ENCODE measurements at places on chromosomes 11 and 22. TPM values are rescaled to one million over a fixed set of nuclear protein-coding genes. Genes with fewer than 3 reads are reported as not detected.

GRCh38 chr22:48490500-48491411 is 1336.9 kb downstream of the BRD1 start:
- H3K4me1 ChIP-seq, result no peaks in the 10 kb centered on the region
- no peak overlapping the region for H3K27ac ChIP-seq
- H3K36me3 ChIP-seq, result no peaks in the 10 kb centered on the region
- peak; percentile 10 for DNase-seq
- H3K27me3 ChIP-seq, result no peaks in the 10 kb centered on the region
- peak overlapping the region; percentile 30 for H3K4me3 ChIP-seq

DNA sequence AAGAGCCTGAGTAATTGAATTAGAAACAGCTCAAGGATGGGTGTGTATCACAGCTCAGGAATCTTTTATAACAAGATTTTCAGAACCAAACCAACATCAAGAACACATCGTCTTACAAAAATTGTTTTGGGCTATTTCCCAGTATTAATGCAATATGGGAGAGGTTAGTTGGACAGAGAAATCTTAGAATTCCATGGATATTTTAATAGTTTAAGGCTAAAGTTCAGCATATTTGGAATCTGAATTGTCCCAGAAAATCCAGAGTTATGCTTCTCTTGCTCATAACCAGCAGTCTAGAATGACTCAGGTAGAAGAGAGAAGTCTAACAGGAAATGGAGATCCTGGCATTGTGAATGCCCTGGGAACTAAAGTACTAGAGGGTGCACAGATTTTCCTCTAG is 74.6 kb downstream of the ADM start:
- no peak overlapping the region for H3K4me3 ChIP-seq
- no peaks in the 10 kb centered on the region for H3K36me3 ChIP-seq
- no peaks in the 10 kb centered on the region for H3K27me3 ChIP-seq
- no peaks in the 10 kb centered on the region for H3K4me1 ChIP-seq

UBQLN3 gene
- total RNA-seq, result 0.29 TPM

DNA sequence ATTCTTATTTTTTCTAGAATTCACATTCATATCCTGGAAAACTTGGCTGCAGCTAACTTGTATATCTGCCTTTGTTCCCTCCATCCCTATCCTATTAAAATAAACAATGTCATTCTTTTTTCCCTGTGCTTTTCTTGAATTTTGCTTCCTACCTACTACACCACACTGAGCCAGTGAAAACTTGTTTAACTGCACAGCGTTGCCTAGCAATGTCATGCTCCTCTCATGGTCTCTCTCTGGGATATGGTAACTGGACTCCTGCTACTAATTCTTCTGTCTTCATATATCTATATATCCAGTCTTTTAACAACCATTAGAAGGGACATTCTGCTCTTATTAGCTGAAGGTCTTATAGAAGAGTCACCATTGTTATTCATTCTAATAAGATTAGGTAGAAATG is 434.4 kb downstream of the METTL15 start:
- no peaks in the 10 kb centered on the region for H3K4me1 ChIP-seq
- no peak overlapping the region for H3K27ac ChIP-seq
- no peaks in the 10 kb centered on the region for H3K27me3 ChIP-seq
- H3K36me3 ChIP-seq, result no peaks in the 10 kb centered on the region

DNA sequence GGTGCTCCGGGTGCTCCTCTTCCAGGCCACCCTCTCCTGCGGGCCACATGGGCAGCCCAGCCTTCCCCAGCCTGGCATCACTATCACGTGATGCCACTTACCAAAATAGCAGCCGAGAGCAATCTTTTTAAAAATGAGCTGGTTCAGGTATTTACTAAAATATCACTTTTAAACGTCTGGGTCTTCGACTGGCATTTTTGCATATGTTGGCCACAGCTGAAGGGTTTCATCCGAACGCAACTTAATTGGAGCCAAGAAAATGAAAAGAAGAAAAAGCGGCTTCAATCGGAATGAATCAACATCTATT is 94.6 kb upstream of the ANO1 start:
- no peaks in the 10 kb centered on the region for H3K4me1 ChIP-seq
- DNase-seq, result no peak
- no peaks in the 10 kb centered on the region for H3K27me3 ChIP-seq
- H3K4me3 ChIP-seq, result no peak overlapping the region
- H3K27ac ChIP-seq, result no peak overlapping the region
- H3K36me3 ChIP-seq, result no peaks in the 10 kb centered on the region

DNA sequence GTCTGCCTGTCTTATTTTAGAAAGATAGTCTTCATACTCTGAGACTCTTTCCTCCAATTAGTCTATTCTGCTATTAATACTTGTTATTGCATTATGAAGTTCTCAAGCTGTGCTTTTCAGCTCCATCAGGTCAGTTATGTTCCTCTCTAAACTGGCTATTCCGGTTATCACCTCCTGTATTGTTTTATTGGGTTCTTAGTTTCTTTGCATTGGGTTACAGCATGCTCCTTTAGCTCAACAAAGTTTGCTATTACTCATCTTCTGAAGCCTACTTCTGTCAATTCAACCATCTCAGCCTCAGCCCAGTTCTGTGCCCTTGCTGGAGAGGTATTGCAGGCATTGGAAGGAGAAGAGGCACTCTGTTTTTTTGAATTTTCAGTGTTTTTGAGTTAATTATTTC is 21.0 kb upstream of the OR5AK2 start:
- H3K4me3 ChIP-seq, result no peak overlapping the region
- no peak overlapping the region for H3K27ac ChIP-seq
- H3K36me3 ChIP-seq, result no peaks in the 10 kb centered on the region
- no peaks in the 10 kb centered on the region for H3K27me3 ChIP-seq
- no peak for DNase-seq

- H3K4me3 ChIP-seq, result no peak overlapping the region
- H3K27ac ChIP-seq, result no peak overlapping the region
- no peaks in the 10 kb centered on the region for H3K27me3 ChIP-seq
- no peaks in the 10 kb centered on the region for H3K4me1 ChIP-seq
- DNase-seq, result no peak
These were observed 890.5 kb upstream of the ANO3 start for GRCh38 chr11:25441421-25441820.

- no peak overlapping the region for H3K4me3 ChIP-seq
- H3K27ac ChIP-seq, result no peak overlapping the region
- no peak for DNase-seq
- no peaks in the 10 kb centered on the region for H3K27me3 ChIP-seq
These were observed 57.5 kb downstream of the MYEOV start for GRCh38 chr11:69351460-69351859.

GRCh38 chr11:32309530-32310213 is 125.7 kb downstream of the WT1 start:
- H3K27ac ChIP-seq, result no peak overlapping the region
- no peak for DNase-seq
- H3K4me1 ChIP-seq, result no peaks in the 10 kb centered on the region
- no peaks in the 10 kb centered on the region for H3K36me3 ChIP-seq
- H3K27me3 ChIP-seq, result no peaks in the 10 kb centered on the region

GRCh38 chr11:79461144-79461543 is 20.3 kb upstream of the TENM4 start:
- H3K27ac ChIP-seq, result no peak overlapping the region
- no peak for DNase-seq
- no peaks in the 10 kb centered on the region for H3K36me3 ChIP-seq
- no peaks in the 10 kb centered on the region for H3K4me1 ChIP-seq
- H3K27me3 ChIP-seq, result no peaks in the 10 kb centered on the region

DNA sequence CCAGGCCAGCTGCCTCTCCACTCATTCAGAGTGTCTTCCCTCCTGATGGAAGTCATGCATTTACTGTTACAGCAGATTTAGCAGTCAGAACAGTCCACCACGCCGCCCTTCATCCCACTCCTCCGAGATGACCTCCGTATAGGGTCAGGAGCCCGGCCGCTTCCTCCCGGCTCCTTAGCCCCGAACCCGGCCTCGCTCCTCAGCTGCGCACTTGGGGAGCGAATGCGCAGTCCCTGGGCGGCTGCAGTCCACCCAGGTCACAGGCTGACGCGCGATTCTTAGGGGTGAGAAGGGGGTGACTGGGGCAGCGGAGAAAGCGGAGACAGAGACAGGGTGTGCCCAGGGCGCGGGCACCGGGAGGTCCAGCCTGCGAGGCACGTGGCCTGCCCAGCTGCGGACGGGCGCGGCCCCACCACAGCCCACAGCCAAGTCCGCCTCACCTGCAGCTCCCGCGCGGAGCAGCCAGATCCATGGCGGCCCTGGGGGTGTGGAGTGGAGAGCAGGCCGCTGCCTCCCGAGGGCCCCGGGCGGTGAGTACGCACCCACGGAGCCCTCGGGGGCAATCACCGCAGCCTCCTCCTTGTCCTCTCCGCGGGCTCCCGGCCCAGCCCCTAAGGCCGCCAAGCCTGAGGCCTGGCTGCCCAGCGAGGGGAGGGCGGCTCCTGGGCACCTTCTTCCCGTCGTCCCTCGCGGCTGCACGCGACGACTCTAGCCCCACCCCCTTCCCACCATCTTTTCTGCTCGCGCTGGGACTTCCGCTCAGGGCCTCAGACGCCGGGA is 286.6 kb downstream of the BRD1 start:
- no peaks in the 10 kb centered on the region for H3K36me3 ChIP-seq
- no peak overlapping the region for H3K4me3 ChIP-seq
- H3K27ac ChIP-seq, result no peak overlapping the region

C22orf42 gene
- not detected for total RNA-seq

GRCh38 chr22:23281406-23282088 is 101.2 kb downstream of the BCR start:
- no peaks in the 10 kb centered on the region for H3K36me3 ChIP-seq
- DNase-seq, result peak; percentile 85
- H3K4me3 ChIP-seq, result no peak overlapping the region
- no peaks in the 10 kb centered on the region for H3K27me3 ChIP-seq
- H3K4me1 ChIP-seq, result no peaks in the 10 kb centered on the region
- H3K27ac ChIP-seq, result peak overlapping the region; percentile 53

NFAM1 gene
- total RNA-seq, result not detected

GRCh38 chr11:17877886-17878285 is 135.0 kb downstream of the SERGEF start:
- no peaks in the 10 kb centered on the region for H3K4me1 ChIP-seq
- no peaks in the 10 kb centered on the region for H3K27me3 ChIP-seq
- H3K4me3 ChIP-seq, result no peak overlapping the region
- no peak overlapping the region for H3K27ac ChIP-seq
- DNase-seq, result no peak

- H3K4me1 ChIP-seq, result no peaks in the 10 kb centered on the region
- DNase-seq, result no peak
- no peaks in the 10 kb centered on the region for H3K27me3 ChIP-seq
- H3K4me3 ChIP-seq, result no peak overlapping the region
- no peak overlapping the region for H3K27ac ChIP-seq
These were observed 27.7 kb upstream of the PARVB start for GRCh38 chr22:43996170-43996980.

GRCh38 chr11:46930089-46930488 is 6.5 kb upstream of the CSTPP1 start:
- H3K27ac ChIP-seq, result no peak overlapping the region
- no peak overlapping the region for H3K4me3 ChIP-seq
- no peaks in the 10 kb centered on the region for H3K4me1 ChIP-seq
- no peaks in the 10 kb centered on the region for H3K27me3 ChIP-seq
- H3K36me3 ChIP-seq, result no peaks in the 10 kb centered on the region

- no peaks in the 10 kb centered on the region for H3K36me3 ChIP-seq
- H3K4me3 ChIP-seq, result no peak overlapping the region
- DNase-seq, result no peak
- H3K27ac ChIP-seq, result no peak overlapping the region
These were observed 48.7 kb downstream of the IGF2 start for GRCh38 chr11:2090172-2091111.

DNA sequence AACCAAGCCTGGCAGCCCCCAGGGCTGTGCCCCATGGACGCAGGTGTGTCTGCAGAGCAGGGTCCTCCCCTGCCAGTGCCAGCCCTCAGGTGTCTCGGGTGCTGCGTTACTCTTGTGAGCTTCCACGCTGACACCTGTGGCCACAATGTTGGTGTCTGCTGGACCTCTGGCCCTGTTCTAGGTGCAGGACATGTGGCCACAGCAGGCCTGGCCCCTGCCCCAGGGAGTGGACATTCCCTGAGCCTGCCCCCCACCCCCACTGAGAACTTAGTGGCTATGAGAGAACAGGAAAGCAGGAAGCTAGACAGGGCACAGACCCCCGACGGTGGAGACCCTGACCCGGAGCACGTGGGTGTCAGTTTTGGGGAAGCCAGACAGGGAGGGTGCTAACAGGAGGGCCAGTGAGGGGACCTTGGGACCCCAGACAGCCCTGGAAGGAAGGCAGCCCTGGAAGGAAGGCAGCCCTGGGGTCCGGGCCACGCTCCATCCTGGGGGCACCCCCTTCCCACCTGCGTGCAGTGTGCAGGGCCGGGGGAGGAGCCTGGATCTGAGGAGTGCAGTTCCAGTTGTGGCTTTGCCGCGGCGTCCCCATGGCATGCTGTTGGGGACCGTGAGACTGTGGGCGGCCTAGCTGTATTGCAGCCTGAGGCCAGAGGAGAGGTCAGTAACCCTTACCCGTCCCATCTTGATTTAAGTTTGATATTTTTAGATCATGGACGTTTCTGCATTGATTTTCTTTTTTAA is 43.9 kb upstream of the PPARA start:
- no peaks in the 10 kb centered on the region for H3K36me3 ChIP-seq
- no peaks in the 10 kb centered on the region for H3K27me3 ChIP-seq

MTMR2 gene
- 45.5 TPM for total RNA-seq

POTEH gene
- total RNA-seq, result not detected

GRCh38 chr11:8933931-8934330 is 1.2 kb upstream of the C11orf16 start:
- no peak overlapping the region for H3K27ac ChIP-seq
- no peaks in the 10 kb centered on the region for H3K4me1 ChIP-seq
- H3K36me3 ChIP-seq, result no peaks in the 10 kb centered on the region

DNA sequence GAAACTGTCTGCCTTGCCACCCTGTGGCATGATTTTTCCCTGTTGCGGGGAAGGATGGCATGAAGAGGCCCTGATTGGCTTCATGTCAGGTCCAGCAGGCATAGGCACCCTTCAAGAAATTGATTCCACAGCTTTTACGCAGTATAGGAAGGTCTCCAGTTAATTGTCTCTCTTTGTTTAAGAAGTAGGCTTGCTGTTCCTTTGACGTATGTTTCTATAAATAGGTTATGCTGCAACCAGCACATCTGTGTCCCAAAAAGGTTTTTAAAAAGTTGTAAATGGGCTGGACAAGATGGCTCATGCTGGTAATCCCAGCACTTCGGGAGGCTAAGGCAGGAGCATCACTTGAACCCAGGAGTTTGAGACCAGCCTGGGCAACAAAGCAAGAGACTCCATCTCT is 62.6 kb downstream of the CD6 start:
- H3K27ac ChIP-seq, result no peak overlapping the region
- H3K4me1 ChIP-seq, result no peaks in the 10 kb centered on the region
- H3K36me3 ChIP-seq, result no peaks in the 10 kb centered on the region
- no peak overlapping the region for H3K4me3 ChIP-seq
- no peaks in the 10 kb centered on the region for H3K27me3 ChIP-seq

- no peak overlapping the region for H3K27ac ChIP-seq
- H3K4me3 ChIP-seq, result no peak overlapping the region
- no peak for DNase-seq
- H3K36me3 ChIP-seq, result no peaks in the 10 kb centered on the region
- no peaks in the 10 kb centered on the region for H3K4me1 ChIP-seq
These were observed 14.9 kb downstream of the USP47 start for GRCh38 chr11:11856638-11857037.

C11orf42 gene
- total RNA-seq, result not detected

GRCh38 chr11:121035169-121035755 is 11.4 kb downstream of the TBCEL start:
- no peak overlapping the region for H3K4me3 ChIP-seq
- H3K4me1 ChIP-seq, result no peaks in the 10 kb centered on the region
- H3K36me3 ChIP-seq, result no peaks in the 10 kb centered on the region
- H3K27me3 ChIP-seq, result no peaks in the 10 kb centered on the region

CDC45 gene
- total RNA-seq, result 11.7 TPM

BRD1 gene
- total RNA-seq, result 17.9 TPM
